ENCODE measurements at places on chromosomes 4 and X. TPM values are rescaled to one million over a fixed set of nuclear protein-coding genes. Genes with fewer than 3 reads are reported as not detected.

- DNase-seq, result peak; percentile 24
Measured at GRCh38 chr4:74158466-74159142, 686 bp downstream of the MTHFD2L start.

- DNase-seq, result no peak
Measured at GRCh38 chrX:41014776-41015360, 70.4 kb upstream of the USP9X start.

DNA sequence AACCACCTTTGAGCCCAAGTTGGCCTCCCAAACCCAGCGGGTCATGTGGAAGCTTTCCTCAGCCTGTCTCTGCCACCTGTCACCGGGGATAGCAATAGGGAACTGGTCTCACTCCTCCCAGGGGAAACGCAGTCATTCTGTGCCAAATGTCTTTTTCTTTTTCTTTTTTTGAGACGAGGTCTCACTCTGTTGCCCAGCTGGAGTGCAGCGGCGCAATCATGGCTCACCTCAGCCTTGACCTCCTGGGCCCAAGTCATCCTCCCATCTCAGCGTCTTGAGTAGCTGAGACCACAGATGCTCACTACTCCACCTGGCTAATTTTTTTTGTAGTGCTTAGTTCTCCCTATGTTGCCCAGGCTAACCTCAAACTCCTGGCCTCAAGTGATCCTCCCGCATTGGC lies 40.3 kb downstream of the MED28 start:
- DNase-seq, result no peak

DNA sequence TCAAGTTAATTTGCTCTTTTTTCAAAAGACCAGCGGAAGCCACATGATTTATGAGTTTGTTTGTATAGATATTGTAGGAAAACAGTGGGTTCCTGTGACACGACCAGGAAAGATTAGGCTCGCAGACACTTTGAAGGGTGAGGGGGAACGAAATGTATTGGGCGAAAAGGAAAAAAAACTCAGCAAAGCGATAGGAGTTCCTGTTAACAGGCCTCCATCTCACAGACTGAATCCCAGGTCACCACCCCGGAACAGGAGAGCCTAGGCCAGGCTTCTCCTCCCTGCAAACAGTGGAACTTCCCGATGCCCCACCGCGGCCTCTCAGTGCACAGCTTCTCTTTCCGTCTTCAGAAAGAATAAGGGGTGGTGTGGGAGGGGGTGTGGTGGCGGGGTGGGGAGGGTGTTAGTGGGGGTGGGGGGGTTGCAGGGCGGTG lies 181.8 kb upstream of the GPRIN3 start:
- peak; percentile 53 for DNase-seq

DNA sequence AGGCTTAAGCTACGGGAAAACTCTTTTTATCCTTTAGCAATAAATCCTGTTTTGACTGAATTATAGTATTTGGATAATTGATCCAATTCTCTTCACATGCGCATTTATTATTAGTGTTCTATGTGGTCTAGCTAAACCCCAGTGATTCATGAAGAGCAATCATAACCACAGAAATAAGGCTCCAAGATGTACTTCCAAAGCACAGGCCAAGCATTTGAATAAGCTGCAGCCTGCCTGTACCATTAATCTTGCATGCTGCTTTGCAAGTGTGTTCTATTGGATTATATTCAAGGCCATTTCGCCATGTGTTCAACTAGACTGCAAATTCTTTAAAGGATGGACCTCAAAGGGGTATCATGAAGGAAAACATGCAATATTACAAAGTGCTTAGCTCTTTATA lies 385.2 kb upstream of the FAT1 start:
- DNase-seq, result no peak

GRCh38 chr4:67700116-67700737 lies 728 bp downstream of the UBA6 start:
- no peak for DNase-seq

DNA sequence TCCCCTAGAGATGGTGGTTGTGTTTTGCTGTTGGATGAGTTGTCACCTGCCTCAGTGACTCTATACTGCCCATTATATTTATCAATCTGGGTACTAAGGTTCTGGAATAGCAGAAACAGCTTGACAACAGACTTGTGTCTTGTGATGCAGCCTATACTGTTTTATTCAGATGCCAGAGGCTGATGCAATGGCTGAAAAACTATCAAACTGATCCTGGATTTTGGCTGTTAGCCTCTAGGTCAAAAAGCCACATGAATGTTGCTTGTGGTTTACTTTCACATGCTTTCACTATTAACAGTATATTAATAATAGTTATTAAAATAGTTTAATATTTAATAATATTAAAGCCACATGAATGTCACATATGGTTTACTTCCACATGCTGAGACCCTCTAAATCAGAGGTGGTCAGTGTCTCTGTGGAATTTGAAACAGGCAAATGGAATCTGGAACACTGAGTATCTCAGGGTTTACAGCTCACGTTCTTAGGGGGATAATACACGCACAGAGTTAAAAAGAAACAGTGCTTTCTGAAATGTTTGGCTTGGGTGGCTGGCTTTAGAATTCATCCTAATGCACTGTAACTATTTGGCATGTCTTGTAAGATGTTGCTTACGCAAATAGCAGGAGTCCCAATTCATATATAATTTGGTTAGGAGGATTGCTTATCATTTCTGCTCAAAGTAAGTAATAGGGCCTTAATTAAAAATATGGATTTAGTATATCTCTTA lies 82.5 kb upstream of the LCORL start:
- no peak for DNase-seq

- DNase-seq, result no peak
Measured at GRCh38 chr4:168836490-168836889, 173.6 kb downstream of the CBR4 start.

DNA sequence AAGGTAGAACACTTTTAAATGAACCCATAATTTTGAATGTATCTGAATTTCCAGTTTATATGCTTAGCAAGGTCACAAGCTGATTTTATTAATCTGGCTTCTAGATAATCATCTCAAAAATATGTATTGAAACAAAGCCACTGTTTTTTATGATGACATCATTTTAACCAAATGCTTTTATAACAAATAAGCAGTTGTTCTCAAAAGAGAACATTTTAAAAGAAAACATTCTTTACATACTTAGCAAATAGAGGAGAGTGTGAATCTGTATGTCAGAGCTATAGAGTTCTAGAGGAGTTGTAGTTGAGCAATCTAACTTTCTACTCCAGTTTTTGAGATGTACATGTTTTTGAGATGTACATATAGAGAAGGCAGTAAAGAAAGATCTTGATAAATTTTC lies 42.5 kb downstream of the LAMP2 start:
- no peak for DNase-seq

DNA sequence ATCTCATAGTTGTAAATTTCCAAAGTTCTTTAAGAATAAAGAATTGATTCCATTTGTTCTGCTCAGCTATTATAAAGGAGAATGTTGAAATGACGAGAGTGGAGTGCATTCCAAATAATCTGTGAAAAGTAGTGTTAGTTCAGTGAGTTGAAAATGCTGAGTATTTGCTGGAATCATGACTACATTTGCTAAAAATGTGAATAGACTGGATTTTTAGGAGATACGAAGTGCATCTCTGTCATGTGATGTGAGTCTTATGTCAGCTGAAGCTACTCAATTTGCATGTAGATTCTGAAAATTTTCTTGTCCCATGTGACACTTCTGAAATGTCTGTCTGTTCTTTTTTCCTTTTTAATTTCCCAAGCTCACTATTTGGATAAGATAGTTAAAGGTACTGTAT lies 206.0 kb downstream of the DCTD start:
- no peak for DNase-seq

DNA sequence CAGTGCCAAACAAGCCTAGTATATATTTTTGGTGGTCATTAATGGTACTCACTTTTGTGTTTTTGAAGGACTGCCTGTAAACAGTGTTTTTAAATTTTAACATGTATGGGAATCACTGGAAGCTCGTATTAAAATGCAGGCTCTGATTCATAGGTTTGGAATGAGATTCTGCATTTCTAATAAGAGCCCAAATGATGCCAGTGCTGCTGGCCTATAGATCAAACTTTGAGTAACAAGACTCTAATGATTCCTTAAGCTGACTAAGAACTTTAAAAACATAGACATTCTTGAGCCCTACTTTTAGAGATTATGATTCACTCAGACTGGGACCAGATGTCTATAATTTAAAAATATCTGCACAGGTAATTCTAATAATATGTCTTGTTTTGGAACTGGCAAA lies 823.2 kb upstream of the LCORL start:
- DNase-seq, result no peak

DNA sequence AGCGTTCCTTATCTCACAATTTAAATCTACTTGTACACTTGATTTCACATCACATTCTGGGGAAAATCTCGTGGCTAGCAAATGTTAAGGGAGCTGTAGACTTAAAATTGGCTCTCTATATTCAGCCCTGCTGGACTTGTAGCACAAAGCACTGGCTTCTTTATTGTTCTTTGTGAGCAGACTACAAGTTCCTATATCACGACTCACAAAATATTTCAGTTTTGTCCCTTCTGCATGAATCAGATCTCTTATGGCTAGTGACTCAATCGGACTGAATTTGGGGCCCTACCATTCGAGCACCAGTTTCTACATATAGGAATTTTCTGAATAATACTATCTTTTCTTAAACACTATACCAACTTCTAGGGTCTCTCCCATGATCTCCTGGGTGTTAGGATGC lies 390.1 kb downstream of the ADAM29 start:
- no peak for DNase-seq

DNA sequence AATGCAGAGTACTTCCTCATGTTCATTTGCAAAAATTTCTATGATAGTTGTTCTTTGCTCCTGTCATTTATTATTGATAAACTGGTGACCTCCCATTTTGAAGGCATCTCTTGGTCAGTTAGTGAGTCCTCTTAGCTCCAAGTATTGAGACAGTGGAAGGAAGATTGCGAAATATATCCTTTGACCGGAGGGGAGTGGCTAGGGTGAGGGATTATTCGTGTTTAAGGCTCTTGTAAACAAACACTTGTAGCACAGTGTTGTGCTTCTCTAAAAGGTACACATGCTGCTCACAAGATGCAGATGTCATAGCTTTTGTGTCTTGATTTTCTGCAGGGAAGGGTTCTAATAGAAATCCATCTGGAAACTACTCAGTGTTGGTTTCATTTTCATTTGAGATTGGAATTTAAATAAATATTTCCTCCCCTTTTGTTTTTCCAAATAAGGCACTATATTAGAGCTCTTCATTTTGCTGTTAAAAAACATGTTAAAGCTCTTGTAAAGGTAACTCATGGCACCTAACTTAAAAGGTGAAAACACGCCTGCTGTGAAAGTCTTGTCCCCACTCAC lies 21.8 kb downstream of the TXLNG start:
- DNase-seq, result no peak

DNA sequence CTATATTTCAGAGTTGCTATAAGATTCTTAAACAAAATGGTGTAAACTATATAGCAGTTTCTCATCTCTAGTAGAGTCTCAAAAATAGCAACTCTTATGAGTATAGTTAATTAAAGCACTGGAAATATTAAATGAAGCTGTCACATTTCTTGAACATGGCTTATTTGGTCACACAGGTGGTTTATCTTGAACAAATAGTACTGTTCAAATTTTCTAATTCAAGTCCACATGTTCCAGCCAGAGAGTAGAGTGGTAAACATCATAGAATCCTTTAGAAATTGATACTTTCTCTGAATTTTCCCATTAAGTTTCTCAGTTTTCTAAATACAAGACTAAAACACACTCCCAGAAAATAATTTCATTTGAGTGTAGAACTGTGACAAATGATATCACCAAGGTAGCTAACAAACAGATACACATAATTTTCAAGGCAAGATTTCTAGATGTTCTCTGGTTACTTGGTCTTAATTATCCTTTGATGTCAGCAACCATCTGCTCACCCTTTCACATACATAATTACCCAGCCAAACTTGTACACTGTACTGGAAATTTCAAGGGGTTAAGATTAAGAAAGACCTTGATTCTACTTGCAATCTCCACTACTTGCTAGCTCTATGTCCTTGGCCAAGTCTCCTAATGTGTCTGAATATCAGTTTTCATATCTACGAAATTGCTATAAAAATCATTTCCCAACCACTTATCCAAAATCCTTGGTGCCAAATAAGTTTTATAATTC lies 24.3 kb upstream of the PAK3 start:
- no peak for DNase-seq

DNA sequence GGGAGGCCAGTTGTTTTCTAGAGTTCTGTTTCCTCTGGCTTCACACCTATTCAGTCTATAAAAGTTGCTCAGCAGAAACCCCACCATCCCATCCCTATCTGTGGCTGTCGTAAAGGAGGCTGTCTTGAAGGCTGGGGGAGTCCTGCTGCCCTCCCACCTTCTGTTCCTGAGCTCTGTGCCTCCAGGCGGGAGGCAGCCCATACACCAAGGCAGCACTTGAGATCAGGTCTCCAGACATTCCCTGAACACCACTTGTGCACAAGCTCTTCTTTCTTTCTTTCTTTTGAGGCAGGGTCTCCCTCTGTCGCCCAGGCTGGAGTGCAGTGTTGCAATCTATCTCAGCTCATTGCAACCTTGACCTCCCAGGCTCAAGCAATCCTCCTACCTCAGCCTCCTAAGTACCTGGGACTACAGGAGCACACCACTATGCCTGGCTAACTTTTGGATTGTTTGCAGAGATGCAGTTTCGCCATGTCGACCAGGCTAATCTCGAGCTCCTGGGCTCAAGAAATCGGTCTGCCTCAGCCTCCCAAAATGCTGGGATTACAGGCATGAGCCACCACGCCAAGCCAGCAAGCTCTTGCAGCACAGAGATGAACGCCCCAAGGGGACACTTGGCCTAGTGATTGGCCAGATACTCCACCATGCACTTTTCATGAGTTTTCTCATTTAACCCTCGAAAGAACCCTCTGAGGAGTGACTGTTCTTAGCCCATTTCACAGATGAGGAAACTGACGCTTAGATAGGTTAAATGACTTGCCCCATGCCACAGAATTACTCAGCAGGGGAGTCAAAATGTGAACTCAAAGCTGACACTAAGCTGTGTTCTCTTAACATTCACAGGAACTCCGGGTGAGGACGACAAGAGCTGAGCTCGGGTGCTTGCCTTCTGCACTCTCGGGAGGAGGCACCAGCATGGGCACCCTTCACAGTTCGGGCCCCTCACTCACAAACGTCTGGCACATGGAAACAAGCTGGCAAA lies 55.8 kb upstream of the ENPP6 start:
- DNase-seq, result no peak

DNA sequence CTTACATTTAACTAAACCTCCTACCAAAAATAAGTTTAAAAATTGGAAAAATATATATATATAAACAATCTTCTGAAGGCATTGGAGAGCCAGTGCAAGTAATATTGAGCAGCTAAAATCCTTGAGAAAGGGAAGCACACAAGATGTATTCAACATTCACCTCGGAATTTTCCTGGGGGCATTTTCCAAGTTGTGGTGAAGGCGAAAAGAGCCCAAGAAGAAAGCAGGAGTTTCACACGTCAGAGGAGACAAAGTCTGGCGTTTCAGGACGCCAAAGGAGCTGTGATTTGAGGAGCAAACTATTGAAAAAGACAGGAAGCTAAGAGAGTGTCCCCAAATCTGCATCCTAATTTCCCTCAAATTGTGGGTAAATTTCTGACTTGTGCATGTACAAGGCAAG lies 9.1 kb upstream of the GASK1B start:
- DNase-seq, result no peak

- no peak for DNase-seq
Measured at GRCh38 chr4:41609851-41610250, 71.9 kb downstream of the LIMCH1 start.

GRCh38 chr4:121765971-121766538 lies 1.1 kb upstream of the SMIM43 start:
- no peak for DNase-seq

The JADE3 gene
- 5.5 TPM for total RNA-seq

The SPANXA2 gene
- total RNA-seq, result not detected

The CCKAR gene
- 18.3 TPM for total RNA-seq

The SMIM31 gene
- total RNA-seq, result not detected

The FHDC1 gene
- total RNA-seq, result 3.5 TPM

The PUDP gene
- 1.8 TPM for total RNA-seq

The TSPAN7 gene
- not detected for total RNA-seq

The ARR3 gene
- total RNA-seq, result not detected

The SULT1B1 gene
- 5.3 TPM for total RNA-seq

The MAGEA2 gene
- total RNA-seq, result not detected
